ENCODE measurements at places on chromosomes 16 and 17.

DNA sequence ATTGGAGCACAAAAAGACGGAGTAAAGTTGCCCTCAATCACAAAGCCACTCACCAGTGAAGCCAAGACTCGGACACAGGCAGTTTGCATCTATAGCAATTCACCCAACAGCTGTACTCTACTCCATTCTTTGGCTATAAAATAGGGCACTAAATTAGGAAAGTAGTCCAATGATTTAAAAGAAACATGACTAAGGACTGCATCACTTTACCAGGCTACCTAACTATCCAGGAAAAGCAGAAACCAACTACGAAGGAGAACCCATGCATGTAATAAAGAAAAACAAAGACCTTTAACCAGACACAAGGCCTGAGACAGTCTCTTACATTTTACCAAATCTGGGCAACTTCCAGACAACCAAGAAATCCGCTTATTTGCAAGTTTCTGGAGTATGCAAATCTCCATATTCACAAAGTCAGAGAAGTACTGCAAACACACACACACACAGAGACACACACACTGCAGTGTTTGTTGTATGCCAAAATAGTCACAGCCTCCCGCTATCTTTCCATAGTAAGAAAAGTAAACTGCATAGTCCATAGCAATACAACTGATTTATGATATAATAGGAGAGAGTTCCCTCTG is 59.8 kb downstream of the CDH11 start:
- DNase-seq, result no peak

DNA sequence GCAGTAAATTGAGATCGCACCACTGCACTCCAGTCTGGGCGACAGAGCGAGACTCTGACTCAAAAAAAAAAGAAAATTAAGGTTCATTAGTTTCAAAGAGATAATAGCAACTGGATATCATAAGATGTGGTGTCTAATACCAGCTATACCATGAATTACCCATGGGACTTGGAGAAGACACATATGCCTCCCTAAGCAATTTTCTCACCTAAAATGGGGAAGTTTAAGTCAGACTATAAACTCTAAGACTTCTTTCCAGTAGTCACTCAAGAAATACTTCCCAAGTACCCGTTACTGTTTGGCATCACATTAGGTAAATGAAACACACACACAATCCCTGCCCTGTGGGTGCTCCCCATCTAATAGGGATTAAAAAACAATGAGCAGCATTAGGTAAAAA is 22.6 kb downstream of the SMURF2 start:
- no peak for DNase-seq

- no peak for DNase-seq
These were observed 18.0 kb upstream of the KCNJ18 start for GRCh38 chr17:21674242-21674731.

DNA sequence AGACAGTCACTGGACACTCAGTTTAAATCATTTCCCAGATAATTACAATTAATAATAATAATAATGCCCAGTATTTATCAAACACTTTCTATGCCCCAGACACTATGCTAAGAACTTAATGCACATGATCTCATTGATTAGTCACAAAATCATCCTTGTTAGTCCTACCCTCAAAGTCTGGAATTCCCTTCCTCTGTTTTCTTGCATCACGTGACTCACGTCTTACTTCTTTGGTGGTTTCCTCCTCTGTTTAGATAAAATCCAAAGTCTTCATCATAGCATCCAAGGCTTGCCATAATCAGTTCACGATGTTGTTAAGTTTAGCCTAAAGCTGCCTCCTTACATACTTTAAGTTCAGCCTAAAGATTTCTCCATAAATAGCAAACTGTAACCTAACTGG is 471.9 kb downstream of the PMP22 start:
- no peak for DNase-seq

GRCh38 chr16:8925455-8925854 is 38.3 kb downstream of the USP7 start:
- no peak for DNase-seq

GRCh38 chr16:62638964-62639870 is 603.0 kb upstream of the CDH8 start:
- no peak for DNase-seq

DNA sequence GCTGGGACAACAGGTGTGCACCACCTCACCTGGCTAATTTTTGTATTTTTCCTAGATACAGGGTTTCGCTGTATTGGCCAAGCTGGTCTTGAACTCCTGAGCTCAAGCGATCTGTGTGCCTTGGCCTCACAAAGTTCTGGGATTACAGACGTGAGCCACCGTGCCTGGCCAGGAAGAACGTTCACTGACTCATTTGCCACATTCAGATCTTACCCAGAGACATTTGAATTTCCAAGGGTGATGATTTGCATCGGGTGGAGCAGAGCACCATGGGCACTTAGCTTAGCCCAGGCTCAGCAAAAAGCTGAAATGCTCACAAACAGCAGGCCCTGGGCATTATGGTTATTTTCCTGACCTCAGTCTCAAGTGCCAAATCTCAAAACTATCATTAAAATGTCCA is 14.5 kb upstream of the ADORA2B start:
- no peak for DNase-seq

DNA sequence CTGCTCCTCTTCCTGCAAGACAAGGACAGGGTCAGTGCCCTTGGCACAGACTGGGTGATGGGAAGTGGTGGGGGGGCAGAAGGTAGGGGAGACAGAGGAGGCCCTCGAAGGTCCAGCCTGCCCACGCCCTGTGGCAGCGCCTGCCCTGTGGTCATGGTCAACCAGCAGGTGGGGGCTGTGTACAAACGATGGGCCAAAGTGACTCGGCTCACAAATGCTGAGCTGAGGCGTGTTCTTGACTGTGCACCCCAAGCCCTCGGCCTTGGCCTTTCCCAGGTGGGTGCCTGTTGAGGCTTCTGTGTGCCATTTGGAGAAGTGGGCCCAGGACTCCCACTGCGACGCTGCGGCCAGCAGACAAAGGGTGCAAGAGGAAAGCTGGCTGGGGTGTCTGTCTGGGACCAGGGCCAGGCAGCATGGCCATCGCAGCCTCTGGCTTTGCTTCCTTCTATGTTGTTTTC is 22.6 kb downstream of the MXRA7 start:
- no peak for DNase-seq

GRCh38 chr16:66069587-66069986 is 296.9 kb upstream of the CDH5 start:
- DNase-seq, result no peak

GRCh38 chr16:30112197-30113030 is 923 bp downstream of the GDPD3 start:
- no peak for DNase-seq

GRCh38 chr17:42281571-42282096 is 5.4 kb upstream of the STAT5B start:
- no peak for DNase-seq

DNA sequence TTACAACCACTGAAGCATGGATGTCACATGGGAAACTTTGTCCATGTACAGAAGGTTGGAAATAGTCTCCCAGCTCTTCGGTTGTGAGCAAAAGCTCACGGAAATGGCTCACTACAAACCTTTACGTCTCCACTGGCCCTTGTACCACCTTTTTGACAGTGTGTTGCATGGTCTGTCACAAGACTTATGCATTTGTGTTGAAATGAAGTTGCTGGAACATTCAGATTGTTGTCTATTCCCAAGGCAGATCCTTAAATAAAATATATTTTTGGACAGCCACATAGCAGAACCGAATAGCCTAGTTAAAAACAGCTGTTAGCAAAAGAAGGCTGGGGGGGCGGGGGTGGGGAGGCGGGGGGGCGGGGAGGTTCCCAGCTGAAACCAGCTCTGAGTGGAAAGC is 39.2 kb downstream of the KNOP1 start:
- DNase-seq, result no peak

DNA sequence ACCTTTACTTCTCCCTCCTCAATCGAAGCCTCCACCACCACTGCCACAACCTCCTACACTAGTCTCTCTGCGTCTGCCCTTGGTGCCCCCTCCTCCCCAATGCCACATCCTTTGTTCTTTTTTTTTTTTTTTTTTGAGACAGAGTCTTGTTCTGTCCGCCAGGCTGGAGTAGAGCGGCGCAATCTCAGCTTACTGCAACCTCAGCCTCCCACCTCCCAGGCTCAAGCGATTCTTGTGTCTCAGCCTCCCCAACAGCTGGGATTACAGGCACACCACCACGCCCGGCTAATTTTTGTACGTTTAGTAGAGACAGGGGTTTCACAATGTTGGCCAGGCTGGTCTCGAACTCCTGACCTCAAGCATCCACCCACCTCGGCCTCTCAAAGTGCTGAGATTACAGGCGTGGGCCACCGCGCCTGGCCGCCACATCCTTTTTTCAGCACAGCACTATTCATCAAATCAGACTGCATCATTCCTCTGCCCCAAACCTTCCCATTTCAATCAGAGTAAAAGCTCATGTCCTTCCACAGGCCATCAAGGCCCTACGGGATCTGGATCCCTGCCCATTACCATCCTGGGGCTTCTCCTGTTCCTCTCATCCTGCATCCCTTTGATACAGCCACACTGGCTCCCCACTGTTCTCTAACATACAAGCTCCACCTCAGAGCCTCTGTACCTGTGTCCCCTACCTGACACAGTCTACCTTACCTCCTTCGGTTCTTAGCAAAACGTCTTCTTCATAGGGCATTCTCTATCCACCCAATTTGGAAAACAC is 2.0 kb downstream of the KLHL11 start:
- no peak for DNase-seq

GRCh38 chr17:13590441-13590840 is 11.3 kb downstream of the HS3ST3A1 start:
- DNase-seq, result no peak

GRCh38 chr16:11414815-11415775 is 69.8 kb downstream of the RMI2 start:
- DNase-seq, result no peak

DNA sequence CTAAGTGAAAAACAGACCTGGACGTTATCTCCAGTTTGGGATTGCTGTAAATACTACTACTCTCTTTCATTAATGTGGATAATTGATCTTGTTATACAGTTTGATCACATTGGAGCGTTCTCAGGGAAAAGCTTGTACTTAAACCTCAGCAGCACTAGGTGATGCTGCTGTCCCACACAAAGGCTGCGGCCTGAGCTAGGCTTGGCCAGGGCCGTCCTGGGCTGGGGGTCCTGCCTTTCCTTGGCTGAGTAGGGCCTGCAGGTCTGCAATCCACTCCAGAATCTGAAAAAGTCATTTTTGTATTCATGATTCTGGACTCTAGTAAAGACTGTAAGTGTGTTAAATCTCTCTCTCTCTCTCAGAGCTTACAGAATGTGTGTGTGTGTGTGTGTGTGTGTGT is 23.7 kb upstream of the PMFBP1 start:
- no peak for DNase-seq

DNA sequence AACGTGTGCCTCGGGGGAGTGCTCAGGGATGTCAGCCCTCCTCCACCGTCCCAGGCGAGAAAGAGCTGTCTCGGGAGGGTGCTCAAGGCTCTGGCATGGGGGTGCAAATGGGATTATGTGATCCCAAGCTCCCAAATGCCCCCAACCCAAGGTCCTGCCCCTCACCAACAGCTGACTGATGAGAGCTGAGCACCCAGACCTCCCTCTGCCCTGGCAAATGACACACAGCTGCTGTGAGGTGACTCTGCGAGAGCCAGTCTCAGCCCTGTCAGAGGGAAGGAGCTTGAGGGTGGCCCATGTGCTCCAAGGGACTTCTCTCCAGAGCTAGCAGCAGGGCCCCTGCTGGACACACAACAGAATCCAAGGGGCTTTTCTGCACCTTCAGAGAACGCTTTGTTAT is 7.7 kb downstream of the CDH5 start:
- no peak for DNase-seq

DNA sequence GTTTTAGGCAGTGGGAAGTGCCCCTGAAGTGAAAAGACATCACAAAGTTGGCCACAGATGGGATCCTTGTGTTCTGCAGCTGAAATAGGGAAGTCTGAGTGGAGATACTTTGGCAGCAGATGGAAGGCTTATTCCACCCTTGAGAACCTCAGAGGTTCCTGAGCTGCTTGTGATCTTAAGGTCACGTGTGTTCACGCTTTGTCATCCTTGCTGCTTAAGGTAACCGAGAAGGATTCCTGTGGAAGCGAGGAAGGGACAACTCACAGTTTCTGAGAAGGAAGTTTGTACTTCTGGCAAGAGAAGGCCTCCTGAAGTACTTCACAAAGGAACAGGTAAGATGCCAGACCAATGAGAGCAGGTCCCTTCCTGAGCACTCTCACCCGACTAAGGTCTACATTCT is 12.2 kb downstream of the ADAP2 start:
- no peak for DNase-seq

DNA sequence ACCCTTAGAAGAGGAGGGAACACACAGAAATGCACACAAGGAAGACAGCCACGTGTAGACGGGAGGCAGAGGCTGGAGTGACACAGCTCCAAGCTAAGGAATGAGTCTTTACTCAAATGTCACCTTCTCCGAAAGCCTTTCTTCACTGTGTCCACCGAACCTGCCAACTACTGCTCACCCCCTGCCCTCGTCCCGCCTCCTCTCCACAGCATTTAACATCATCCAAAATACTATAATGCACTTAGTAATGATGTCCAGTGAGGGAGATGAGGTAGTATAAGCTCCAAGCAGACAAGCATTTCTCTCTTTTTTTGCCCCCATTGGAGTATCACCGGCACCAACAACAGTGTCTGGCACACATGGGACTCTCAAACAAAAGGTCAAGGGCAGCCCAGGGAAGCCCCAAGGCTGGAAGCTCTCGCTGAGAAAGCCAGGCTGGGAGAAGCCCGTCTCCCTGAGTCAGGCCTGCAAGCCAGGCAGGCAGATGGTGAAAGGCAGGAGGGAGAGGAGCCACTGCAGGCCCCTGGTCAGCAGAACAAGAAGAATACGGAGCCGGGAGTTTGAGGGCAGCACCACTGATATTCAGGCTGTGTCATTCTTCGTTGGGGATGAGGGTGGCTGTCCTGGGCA is 25.9 kb downstream of the ZFHX3 start:
- no peak for DNase-seq

- DNase-seq, result no peak
These were observed 19.9 kb upstream of the RBL2 start for GRCh38 chr16:53414381-53414780.

DNA sequence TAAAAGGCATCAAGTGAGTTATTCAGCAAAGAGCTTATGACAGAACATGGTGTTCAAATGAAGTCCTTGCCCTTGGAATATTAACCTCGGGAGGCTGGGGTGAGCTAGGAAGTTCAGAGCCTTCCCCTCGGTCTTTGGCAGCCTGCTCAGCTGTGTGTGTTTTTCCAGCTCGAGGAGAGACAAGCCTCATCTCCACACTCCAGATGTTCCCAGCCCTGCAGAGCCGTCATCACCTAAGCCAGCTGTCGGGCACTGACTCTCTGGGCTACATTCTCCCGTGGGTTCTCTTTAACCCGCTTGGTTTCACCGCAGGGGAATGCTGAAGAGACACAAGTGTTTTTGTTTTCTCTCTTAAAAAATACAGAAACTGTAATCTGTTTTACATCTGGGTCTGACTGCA is 47.1 kb downstream of the IRX3 start:
- no peak for DNase-seq

DNA sequence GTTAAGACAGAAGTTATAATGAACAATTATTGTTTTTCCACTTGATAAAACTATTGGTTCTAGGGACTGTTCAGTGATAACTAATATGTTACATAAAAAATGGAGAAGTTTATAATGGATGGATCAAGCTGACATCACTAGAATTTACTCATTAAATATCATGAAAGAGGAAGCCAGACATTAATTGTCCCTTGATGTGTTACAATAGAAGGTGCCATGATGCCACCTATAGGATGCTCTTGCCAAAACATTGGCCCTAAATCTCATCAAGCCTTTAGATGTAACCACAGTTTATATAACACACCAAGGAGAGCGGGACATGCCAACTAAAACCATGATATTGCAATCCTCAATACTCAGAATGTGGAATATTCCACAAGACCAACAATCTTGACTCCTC is 147.9 kb upstream of the MON1B start:
- DNase-seq, result no peak

- DNase-seq, result no peak
These were observed 34.3 kb downstream of the VAT1L start for GRCh38 chr16:77822661-77823060.
